CD4-positive, alpha-beta T cell treated with Interleukin-2 at 100 ng/mL for 4 hours (primary cell): ENCODE measurements at places on chromosomes 2 and 18.

GRCh38 chr2:96792772-96793749, 23.0 kb upstream of the CNNM3 start:
- no peak for DNase-seq

- no peak for DNase-seq
Observed at GRCh38 chr2:215664847-215665525, 229.1 kb upstream of the FN1 start.

GRCh38 chr2:226694586-226695284, 104.9 kb downstream of the IRS1 start:
- DNase-seq: no peak

DNA sequence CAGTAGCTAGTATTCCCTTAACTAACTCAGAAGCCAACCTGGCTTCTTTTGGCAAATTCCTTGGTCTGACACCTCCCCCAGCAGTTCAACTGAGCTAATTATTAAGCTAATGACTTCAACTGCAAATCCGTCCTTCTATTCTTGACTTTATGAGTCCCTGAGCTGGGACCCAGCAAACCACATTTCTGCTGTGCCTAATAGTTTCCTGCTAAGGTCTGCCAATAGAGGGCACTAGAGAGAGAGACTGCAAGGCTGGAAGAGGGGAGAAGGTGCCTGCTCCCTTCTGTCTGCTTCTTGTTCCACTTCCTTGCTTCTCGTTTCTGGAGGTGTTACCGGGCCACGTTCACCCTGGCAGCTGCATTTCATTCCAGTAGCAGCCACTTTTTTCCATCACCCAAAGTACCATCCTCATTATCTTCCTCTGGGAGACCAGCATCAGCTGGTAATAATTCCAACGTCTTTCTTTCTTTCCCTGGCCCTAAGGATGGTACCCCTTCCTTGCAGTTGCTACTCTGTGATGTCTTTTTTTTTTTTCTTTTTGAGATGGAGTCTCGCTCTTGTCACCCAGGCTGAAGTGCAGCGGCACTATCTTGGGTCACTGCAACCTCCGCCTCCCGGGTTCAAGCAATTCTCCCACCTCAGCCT, 352.0 kb downstream of the TNS1 start:
- DNase-seq: peak; percentile 16

DNA sequence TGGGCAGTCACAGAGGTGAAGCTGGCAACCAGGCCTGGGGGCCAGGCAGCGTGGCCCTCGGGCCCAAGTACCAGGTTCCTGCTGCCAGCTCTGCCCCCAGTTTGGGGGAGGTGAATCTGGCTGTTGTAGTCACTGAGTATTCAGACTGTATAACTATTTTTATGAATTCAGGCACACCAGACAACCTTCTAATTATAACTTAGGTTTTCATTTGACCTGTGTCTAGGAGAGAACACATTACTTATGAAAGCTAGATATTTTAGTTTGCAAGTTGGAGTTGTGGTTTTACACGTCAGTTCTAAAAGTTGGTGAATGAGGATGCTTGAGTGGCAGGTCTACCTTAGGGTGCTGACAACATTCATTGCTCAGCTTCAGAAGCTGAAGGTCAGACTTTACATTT, 71.7 kb downstream of the LIMS1 start:
- DNase-seq: no peak

DNA sequence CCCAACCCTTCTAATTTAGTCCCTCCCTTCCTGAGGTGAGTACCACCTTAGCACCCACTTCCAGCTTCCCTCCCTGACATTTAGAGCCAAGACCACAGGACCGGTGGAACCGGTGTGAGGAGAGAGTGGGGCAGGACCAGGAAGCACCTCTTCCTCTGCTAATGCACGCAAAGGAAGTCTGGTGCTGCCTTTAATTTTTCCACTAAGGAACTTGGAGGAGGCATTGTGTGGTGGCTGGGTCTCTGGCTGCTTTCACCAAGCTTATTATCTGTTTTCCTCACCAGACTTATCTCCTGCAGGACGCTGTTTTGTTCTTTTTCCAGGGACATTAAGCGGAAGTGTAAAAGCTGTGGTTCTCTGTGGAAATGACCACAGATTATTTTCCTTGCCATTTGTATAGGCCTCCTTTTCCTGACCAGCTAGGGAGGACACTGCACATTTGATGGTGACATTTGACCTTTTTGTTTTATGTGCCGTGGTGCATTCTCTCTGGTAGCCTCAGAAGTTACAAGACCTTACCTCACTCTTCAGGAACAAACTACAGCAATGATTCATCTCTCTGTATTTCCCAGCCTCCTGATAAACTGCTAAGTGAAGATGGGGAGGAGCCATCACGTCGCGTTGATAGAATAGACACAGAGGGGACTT, 39.8 kb upstream of the SPTBN1 start:
- no peak for DNase-seq

DNA sequence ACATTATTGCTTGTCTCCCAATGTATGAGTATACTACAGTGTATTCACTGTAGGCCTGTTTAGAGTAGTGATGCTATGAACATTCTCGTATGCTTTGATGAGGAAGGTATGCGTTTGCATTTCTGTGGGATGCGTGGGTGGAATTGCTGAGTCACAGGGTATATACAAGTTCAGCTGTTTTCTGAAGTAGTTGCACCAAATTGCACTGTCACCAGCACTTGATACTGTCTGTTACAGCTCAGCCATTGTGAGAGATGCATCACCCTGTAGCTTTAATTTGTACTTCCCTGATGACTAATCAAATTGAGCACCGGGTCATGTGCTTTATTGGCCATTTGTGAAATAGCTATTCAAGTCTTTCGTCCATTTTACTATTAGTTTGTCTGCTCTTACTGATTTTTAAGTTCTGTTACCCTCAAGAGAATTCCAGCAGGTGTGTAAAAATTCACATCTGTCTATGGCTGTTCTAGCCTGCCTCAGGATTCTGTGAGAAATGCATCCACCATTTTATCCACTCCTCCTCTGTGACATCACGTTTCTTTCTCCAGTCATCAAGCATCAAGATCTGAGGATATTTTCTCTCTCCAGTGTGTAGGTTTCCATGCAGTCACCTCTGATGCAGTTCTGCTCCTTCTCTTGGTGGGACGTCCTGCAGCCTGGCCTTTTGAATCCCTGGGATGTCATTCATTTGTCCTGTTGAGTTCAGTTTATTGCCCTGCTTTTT, 72.5 kb downstream of the DGKD start:
- peak; percentile 49 for DNase-seq

DNA sequence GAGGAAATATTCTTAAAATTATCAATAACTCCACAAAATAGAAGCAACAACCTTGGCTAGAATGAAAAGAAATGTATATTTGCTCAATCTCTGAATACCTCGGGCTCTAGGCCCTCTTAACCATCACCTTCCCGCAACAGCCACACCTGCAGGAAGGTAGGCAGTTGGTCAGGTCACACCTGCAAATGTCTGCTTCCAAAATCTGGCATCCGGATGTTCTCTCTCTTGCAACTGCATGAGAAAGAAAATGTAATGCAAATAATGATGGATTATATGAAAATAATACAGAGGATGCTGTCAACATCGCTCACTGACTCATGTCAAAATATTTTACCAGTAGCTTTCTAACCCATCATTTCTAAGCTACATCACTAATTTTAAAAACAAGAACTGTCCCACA, 148.3 kb downstream of the SATB2 start:
- DNase-seq: no peak

DNA sequence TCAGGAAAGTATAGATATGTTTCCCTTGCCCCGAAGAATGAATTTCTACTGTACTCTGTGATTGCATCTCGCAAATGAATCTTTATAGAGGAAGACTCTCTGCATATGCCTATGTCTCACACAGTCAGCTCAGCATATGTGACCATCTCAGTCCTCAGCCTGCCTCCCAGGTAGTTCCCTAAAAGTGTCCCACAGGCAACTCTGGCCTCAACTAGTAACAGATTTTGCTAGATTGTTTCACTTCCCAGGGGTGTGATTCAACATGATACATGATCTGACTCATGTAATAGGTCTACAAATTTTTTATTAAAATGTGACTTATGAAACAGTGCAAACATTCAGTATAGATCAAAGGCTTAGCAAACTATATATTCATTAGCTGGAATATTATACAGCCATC, 296.6 kb upstream of the CRIM1 start:
- no peak for DNase-seq
